Esophagus squamous epithelium (tissue), 5 donors: ENCODE measurements at places on chromosomes 3 and 15.

DNA sequence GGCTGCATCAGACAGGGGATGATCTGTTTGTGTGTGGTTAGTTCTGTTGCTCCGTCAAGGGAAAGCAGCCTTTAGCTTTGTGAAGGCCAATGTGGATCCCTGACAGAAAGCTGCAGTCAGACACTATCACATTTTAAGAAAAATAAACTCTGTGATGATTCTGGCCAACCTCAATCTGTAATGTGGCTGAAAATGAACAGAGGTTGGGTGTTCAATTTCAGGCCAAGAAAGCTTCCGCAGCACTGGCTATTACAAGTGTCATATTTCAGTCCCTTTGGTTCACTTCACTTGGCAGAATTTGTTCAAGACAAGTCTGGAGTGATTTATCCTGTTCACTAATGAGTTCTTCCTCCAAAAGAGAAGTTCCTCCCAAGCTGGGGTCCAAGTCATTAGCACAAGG is 571.8 kb upstream of the IL12A start:
- DNase-seq, result no peak

DNA sequence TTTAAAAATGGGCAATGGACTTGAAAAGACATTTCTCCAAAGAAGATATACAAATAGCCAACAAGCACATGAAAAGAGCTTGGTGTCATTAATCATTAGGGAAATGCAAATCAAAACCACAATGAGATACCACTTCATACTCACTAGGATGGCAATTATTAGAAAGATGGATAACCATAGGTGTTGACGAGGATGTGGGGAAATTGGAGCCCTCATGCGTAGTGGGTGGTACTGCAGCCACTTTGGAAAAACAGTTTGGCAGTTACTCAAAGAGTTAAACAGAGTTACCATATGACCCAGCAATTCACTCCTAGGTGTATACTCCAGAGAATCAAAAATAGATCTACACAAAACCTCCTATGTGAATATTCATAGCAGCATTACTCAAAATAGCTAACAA is 27.4 kb downstream of the RPLP1 start:
- no peak for DNase-seq

- no peak for DNase-seq
These were observed 42.7 kb upstream of the GAP43 start for GRCh38 chr3:115580566-115580965.

GRCh38 chr3:129126726-129127280 is 5.2 kb upstream of the RAB43 start:
- DNase-seq, result no peak

DNA sequence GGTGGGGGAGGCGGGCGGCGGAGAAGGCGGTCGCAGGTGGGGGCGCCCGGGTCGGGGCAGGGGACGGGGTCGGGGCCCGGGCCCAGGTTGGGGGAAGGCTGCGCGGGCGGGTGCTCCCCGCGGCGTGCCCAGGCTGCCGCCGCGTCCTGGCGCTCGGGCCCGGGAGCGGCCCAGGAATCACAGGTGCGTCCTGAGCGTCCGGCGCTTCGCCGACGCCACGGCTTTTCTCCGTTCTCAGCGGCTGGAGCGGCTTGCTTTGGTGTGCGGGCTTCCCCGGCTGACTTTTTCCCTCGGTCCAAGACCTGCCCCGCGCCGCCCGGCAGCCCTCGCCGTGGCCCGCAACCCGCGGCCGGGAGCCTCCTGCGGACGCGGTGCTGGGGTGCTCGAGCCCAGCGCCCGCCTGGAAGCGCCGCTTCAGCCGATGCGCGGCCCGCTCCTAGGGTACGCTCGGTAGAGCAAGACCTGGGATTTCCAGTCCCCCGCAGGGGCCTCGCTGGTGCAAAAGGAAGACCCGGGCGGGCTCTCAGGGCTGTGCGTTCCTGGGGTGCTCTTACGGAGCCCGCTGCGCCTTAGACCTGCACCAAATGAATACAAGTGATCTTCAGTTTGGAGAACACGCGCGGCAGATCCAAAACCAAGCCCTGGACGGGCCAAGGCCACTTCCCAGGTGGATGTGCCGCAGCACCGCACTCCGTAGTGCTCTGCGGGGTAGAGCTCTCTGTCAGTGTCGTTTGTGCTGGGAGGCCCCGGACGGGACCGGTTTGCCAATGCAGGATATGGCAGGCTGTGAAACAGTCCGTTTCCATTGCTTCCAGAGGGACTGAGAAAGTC is 639 bp downstream of the NIPA1 start:
- DNase-seq, result no peak

GRCh38 chr15:47954196-47954595 is 166.6 kb upstream of the SLC24A5 start:
- DNase-seq, result no peak

DNA sequence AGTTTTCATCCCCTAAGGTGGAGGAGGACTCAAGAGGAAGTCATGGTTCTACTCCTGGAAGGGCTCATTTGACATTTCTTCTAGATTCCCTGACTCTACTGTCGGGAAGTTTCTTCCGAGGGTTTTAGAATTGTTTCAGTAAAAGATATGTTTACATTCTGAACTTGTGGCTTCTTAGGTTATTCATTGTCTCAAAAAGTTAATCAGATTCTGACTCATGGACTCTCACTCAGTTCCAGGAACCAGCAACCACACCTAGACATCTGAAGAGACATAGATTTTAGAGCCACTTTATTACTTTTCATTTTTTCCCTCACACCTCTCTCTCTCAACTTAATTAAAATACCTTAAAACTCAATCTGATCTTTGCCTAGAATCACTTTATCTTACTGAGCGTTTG is 862.6 kb downstream of the AGBL1 start:
- no peak for DNase-seq

DNA sequence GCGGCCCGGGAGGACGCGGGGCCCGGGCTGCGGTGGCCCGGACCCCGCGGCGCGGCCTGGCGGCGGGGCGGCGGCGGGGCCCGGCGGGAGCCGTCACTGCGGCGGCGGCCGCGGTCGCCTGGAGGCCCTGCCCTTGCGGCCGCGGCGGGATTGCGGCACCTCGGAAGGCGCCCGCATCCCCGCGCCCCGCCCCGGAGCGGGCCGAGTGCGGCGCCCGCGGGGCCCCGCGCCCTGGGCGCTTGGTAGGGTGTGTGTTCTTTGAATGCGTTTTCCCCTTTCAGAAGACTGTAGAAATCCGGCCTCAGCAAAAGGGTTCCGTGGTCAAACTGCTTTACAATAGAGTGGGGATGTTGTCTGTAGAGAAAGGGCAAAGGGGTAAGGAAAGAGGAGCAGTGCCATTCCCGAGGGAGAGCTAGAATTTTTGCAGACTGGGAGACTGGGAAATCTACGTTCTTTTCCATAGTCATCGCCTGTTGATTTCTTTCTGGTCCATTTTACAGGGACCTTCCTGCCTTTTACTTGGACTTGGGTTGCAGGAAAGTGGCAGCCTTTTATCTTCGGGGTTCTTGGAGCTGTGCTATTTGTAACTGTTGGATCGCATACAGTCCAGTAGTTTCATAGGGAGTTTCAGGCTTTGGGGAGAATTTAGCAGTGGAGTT is 630 bp downstream of the SNRK start:
- no peak for DNase-seq

DNA sequence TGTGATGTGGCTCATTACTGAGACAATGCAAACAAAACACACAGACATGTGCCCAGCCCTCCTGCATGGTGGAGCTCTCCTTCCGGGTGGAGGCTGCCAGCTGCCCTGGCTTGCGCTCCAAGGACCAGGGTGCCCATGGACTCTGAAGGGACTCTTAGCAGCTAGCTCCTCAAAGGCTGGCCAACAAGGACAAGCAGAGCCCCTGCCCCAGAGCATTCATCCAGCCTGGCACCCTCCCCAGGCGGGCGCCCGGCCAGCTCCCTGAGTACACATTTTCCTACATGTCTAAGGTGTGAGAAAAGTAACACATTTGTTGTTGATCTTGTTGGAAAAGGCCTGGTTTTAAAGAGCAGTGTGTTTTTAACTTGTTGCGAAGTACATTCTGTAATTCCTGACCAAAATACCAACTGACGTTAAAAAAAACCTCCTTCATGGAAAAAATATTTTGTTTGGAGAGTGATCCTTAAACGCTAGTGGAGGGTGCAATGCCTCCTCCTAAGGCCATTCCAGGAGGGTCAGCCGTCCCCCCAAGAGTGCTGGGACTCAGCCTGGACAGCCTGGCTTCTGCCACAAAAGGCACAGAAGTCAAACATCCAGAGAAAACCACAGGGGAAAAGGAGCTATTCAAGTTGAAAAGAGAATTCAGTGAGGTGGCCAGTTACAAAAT is 86.9 kb downstream of the KLF15 start:
- DNase-seq, result no peak

DNA sequence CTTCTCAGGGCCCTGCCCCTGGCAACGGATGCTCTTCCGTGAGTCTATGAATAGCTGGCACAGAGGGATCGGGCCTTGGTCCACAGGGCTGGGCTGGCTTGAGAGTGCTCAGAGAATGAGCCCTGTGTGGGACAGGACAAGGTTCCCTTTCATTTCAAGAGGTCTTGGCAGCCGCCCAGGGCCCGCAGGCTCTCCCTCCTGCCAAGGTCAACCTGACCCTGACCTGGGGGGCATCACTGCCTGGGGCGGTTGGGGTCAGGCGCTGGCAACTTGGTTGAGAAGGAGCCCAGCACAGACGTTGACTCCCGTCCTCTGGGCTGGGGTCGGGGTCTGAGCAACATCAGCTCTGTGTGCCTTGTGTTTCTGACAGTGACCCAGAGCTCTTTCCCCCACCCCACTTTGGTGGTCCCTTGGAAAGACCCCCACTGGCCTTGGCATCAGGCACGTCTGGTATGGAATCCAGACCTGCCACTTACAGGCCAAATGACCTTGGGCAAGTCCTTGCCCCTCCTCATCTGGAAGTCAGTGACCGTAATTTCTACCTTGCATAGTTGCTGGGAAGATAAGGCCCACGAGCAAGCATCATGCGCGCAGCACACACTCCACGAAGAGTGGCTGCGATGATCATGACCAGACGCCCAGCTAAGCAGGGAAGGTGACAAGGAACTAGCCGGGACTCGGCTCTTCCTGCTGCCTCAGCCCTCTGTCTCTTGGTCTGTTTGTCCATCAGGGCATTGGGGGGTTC is 36.4 kb downstream of the EPHB3 start:
- no peak for DNase-seq

- no peak for DNase-seq
These were observed 497.0 kb downstream of the SQOR start for GRCh38 chr15:46131876-46132275.

DNA sequence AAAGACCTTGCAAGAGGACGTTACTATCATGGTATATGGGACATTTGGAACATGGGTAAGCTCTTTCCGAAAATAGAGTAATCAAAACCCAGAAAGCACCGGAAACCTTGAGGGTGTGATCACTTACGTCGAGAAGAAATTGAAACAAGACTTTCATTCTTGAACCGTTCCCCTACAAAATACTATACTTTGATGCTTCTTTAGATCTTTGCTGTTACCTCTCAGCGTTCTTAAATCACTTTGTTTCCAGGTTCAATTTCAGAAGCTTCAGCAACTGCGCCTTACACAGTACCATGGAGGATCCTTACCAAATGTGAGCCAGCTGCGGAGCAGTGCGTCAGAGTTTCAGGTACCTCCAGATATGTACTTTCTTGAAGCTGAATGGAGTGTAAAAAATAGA is 10.1 kb downstream of the CRTC3 start:
- DNase-seq, result no peak

DNA sequence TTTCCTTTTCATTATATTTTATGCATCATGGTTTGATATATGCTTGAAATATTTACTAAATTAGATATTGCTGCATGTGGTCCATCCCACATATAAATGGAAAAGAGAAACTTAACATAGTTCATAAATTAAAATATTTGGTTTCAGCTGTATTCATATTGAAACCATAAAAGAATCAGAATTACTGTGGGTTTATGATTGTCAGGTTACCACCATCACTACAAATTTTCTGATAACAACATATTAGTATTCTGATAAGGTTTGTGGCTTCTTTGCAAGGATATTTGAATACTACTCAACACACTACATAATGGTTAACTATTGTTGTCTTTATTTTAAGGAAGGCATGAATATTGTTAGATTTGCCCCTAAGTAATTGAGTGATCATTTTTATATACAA is 235.5 kb downstream of the UBE2E2 start:
- DNase-seq, result no peak

GRCh38 chr15:55457401-55458022 is 49.2 kb downstream of the PIERCE2 start:
- no peak for DNase-seq

GRCh38 chr15:75063338-75063737 is 39.9 kb downstream of the PPCDC start:
- DNase-seq, result no peak

DNA sequence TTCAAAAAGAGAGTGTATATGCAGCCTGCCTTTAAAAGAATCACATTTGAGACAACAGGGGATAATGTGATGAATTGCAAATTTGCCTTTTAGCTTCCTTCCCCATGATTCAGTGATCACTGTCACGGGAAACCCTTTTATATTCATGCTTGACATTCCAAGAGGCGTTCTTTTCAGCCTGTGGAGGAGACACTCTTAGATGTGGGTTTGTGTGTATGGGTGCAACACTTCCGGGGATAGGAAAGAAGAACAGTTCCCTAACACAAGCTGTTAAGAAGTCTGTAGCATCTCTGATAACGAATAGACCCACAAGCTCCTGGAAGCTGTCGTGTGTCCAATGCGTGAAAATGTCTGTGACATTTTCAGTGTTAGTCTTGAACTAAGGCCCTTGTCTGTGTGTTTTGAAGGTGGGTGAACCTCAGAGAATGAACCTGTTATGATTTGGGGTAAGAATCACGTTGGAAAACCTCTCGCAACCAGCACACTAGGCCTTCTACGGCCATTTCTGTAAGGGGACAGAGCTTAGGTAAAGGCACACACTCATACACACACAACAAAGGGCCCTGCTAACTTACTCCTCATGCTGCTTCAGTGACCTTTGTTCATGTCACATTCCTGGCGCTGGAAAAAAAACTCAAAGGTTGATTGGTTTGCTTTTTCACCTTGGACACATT is 229.2 kb upstream of the ST8SIA2 start:
- no peak for DNase-seq

DNA sequence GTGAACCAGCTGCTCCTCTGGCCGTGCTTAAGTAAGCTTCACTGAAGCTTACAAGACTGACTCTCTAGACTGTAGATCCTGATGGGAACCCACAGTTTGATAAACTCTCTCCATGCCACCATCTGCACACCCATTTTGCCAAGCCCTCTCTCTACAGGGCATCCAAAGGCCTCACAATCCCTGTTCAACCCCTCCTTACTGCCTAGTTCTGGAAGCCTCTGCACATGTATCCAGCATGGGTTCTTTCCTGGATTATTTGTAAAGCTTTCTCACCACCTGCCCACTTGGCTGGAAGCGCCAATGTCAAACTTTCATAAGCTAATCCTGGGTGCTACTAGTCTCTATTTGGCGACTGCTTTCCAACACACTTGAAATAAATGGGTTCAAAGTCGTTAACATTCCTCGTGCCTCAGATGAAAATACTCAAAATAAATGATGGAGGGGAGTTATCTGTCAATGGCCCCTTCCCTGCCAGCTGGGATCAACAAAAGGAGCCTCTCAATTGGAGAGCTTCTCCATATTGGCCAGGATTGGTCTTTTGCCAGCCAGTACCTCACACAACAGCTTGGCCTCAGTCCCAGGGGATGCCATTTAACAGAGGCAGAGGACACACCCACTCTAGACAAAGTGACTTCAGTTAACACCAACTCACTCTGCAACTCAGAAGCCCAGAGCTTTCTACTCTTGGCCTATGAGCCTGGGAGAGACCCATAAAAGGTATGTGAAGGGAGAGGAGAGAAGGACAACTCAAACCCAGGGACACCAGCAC is 48.1 kb downstream of the SH3BP5 start:
- no peak for DNase-seq

- no peak for DNase-seq
These were observed 40.9 kb upstream of the IDH2 start for GRCh38 chr15:90143166-90143655.

GRCh38 chr3:62445275-62445674 is 71.9 kb upstream of the FEZF2 start:
- no peak for DNase-seq

- DNase-seq, result no peak
These were observed 168.4 kb downstream of the P3H2 start for GRCh38 chr3:189952272-189952671.
